ENCODE measurements at places on chromosomes 16 and 17.

DNA sequence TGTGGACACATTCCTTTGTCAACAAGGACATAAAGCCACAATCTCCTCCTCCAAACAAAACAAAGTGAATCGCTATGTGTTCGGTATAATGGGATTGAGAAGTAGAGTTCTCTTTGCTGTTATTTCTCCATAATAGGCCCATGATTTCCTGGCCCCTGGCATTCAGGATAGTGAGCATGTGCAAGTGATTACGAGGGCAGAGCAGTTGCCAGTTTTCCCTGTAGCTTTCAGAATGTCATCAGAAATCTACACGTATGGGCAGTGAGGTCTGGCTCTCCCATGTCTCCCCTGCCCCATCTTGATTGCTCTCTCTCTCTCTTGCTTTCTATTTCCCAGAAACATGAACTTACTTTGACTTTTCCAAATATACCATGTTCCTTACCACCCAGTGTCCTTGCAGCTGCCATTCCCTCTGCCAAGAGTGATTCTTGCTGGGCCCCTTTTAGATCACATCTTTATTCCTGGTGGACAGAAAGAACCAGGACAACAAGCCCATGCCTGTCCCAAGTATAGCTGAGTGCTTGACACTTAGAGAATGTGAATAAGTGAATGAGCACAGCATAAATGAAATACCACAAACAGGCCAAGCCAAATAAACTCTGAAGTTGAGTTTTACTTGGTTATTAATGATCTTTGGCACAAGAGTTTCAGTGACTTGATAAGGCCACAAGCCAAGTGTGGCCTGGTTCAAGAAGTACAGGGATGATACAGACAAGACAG is 273.1 kb downstream of the CDH13 start:
- no peak overlapping the region for H3K27ac ChIP-seq
- DNase-seq = no peak
- H3K4me1 ChIP-seq = no peaks in the 10 kb centered on the region
- H3K36me3 ChIP-seq = no peaks in the 10 kb centered on the region

GRCh38 chr17:58995247-58995940 is 111.3 kb downstream of the TRIM37 start:
- H3K4me1 ChIP-seq = peaks cover 7% of the 10 kb centered on the region
- H3K36me3 ChIP-seq = no peaks in the 10 kb centered on the region
- H3K27ac ChIP-seq = no peak overlapping the region
- H3K27me3 ChIP-seq = no peaks in the 10 kb centered on the region
- H3K4me3 ChIP-seq = no peak overlapping the region
- no peak for DNase-seq

DNA sequence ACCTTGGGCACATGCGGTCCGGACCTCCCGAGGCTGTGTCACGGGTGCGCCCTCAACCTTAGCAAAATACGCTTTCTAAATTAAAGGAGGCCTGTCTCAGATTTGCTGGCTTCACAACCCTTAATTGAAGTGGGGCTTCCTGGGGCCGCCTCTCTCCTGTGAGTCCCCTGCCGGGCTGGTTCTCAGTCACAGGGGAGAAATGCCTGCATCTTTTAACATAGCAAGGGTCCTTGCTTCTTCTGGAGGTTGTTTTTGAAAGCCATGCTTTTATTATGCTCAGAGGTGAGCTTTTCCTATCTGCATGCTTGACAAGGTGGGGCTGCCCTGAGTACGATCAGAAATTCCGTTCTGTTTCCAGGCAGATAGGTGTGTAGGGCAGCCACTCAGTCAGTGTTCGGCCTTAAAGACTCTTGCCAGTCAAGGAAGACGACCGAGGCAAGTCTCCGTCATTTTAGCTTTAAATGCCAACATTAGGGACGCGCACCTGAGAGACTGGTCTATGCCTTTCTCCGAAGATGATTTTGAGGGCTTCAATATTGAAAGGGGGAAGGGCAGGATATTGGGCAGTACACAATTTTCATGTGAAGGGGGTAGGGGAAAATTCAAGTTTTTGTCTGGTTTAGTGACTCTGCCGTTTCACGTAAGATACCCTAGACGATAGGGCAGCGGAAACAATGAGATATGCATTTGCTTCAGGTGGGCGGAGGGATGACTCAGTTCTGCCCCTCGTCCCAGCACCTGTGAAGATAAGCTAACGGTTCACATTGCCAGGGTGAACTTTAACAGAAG is 5.5 kb upstream of the SLC7A5 start:
- H3K27ac ChIP-seq = no peak overlapping the region
- H3K4me1 ChIP-seq = peaks cover 79% of the 10 kb centered on the region
- no peaks in the 10 kb centered on the region for H3K36me3 ChIP-seq
- no peak for DNase-seq

GRCh38 chr16:62130101-62130500 is 93.9 kb upstream of the CDH8 start:
- no peak overlapping the region for H3K27ac ChIP-seq
- no peaks in the 10 kb centered on the region for H3K36me3 ChIP-seq
- H3K4me1 ChIP-seq = no peaks in the 10 kb centered on the region

DNA sequence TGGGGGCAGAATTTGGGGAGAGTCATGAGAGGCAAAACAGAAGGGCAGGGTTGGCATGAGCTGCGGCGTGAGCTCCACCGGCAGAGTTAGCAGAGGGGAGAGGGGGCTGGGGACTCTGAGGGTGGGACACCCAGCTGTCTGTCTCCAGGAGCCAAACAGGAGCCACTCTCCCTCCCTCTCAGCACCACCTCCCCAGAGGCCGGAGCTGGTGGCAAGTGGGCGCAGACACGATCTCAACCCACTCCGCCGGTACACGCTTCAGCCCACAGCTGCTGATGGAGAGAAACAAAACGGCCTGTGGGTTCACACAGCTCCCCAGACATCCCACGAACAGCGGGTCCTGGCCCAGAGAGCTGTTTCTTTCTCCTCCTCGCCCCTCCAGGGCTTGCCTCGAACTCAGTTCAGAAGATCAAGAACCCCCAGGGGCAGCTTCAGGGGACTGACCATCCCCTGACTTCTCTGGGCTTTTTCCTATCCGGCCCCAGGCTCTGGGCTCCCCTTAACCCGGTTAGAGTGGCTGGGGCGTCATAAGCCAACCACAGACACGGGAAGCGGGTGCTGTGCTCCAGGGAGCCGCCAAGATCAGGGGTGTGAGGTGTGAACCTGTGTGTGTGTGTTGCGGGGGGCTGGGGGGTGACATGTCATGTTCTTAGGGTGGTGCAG is 7.6 kb downstream of the RHBDF2 start:
- H3K4me3 ChIP-seq = no peak overlapping the region
- H3K36me3 ChIP-seq = no peaks in the 10 kb centered on the region
- no peaks in the 10 kb centered on the region for H3K27me3 ChIP-seq
- H3K27ac ChIP-seq = no peak overlapping the region
- DNase-seq = no peak

DNA sequence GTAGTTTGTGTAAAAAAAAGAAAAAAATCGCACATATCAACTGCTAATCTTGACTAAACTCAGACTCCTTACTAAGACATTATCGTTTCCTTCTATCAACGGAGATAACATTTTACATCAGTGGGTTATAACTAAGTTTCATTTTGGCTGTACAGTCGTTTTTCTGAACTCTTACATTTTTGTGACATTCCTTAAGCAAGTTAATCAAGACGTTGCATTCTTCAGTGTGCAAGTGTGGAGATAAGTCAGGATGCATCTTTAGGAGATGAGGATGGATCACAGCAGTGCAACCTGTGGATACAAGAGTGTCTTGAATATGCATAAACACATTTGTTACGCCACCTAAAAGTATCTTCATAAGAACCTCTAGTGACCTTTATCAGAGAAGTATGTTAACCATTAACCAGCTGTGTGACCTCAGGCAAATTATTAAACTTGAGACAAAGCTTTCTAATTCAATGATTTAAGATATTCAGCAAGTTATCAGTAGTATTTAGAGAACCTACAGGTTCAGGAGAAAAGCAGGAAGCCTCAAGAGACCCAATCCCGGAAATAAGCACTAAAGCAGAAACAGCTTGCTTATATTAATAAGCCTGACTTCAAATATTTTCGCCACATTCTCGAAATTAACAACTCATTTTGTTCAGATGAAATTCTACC is 9.4 kb downstream of the CMC2 start:
- H3K27ac ChIP-seq = peak overlapping the region; percentile 72
- H3K36me3 ChIP-seq = no peaks in the 10 kb centered on the region
- DNase-seq = peak; percentile 83
- no peaks in the 10 kb centered on the region for H3K27me3 ChIP-seq

GRCh38 chr17:6104956-6105648 is 34.9 kb downstream of the WSCD1 start:
- no peak overlapping the region for H3K27ac ChIP-seq
- H3K27me3 ChIP-seq = peaks cover 8% of the 10 kb centered on the region
- H3K36me3 ChIP-seq = no peaks in the 10 kb centered on the region
- no peak overlapping the region for H3K4me3 ChIP-seq
- no peaks in the 10 kb centered on the region for H3K4me1 ChIP-seq

DNA sequence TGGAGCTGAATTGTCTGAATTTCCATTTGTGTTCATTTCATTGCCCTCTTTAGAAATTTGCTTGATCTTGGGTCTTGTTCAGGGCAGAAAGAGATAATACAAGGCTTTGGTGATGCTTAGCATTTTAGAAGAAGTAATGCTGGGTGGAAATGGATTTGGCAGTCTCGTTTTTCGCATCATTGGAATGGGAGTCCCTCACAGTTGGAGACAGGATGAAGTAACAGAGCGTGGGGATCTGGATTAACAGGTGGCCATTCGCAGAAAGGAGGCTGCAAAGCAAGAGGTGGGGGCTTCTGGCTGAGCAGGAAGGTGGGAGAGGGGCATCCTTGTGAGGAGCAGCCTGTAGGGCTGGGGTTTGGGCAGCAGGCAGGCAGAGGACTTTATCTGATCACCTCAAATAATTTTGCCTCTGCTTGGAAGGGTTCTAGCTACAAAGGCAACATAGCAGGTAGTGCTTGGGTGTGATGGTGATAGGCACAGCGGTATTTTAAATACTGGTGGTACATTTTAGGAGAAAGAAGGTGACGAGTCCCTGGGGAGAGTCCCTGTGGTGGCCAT is 17.0 kb downstream of the KSR1 start:
- H3K4me3 ChIP-seq = no peak overlapping the region
- no peaks in the 10 kb centered on the region for H3K36me3 ChIP-seq
- no peaks in the 10 kb centered on the region for H3K27me3 ChIP-seq
- no peak overlapping the region for H3K27ac ChIP-seq
- DNase-seq = no peak
- H3K4me1 ChIP-seq = peaks cover 24% of the 10 kb centered on the region

DNA sequence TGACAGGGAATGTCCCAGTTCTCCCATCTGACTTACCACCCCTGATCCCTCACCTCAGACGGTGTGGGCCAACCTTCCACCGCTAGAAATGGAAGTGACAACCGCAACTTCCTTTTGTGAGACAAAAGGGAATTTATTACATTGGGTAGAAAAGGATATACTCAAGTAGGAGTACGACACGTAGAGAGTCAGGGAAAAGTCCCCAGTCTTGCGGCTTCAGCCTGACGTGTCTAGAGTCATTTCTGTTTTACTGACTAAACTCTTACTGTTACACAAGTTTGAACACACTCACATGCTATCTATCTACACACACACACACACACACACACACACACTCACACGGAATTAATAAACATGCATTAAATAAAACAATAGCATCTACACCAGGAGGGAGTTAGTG is 178.9 kb downstream of the COPRS start:
- no peaks in the 10 kb centered on the region for H3K27me3 ChIP-seq
- H3K36me3 ChIP-seq = no peaks in the 10 kb centered on the region
- no peak for DNase-seq
- no peak overlapping the region for H3K27ac ChIP-seq

DNA sequence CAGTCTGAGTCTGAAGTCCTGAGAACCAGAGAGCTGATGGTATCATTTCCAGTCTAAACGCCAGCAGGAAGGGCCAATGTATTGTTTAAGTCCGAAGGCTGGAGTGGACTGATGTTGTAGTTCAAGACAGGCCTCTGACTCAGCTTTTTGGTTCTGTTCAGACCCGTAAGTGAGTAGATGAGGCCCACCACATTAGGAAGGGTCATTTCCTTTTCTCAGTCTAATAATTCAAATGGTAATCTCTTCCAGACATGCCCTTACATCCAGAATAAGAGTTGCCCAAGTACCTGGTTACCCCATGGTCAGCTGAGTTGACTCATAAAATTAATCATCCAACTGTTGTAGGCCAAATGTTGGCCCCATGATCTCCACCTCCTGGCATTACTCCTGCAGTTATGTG is 442.6 kb upstream of the HSBP1 start:
- DNase-seq = no peak
- H3K4me1 ChIP-seq = no peaks in the 10 kb centered on the region
- H3K27me3 ChIP-seq = no peaks in the 10 kb centered on the region
- H3K4me3 ChIP-seq = no peak overlapping the region
- H3K36me3 ChIP-seq = no peaks in the 10 kb centered on the region
- no peak overlapping the region for H3K27ac ChIP-seq

- H3K36me3 ChIP-seq = no peaks in the 10 kb centered on the region
- no peak overlapping the region for H3K27ac ChIP-seq
- DNase-seq = peak; percentile 46
- no peaks in the 10 kb centered on the region for H3K27me3 ChIP-seq
- H3K4me1 ChIP-seq = peaks cover 30% of the 10 kb centered on the region
Observed at GRCh38 chr17:27339836-27340550, 46.1 kb downstream of the WSB1 start.
